Activated gamma-delta T cell treated with anti-CD3 and anti-CD28 coated beads, Interleukin-2, amount 50 U/mL, for 16 hours (primary cell): ENCODE measurements at places on chromosomes 7 and 10.

DNA sequence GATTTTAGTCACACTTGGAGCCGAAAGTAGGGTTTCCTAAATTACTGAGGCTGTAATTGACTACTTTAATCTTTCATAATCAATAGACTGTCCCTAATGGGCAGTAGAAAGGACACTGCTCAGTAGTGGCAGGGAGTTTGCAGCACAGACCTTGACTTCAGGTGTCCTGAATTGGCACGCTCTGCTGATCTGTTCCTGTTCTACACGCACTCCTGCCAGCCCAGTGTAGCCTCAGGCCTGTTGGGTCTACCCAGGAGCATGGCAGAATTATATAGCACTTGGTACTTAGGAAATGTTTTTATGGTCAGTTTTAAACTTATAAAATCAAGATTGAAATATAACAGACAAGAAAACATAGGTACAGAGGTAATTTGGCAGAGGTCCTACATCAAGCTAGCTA lies 9.0 kb downstream of the EIF4H start:
- DNase-seq, result no peak

DNA sequence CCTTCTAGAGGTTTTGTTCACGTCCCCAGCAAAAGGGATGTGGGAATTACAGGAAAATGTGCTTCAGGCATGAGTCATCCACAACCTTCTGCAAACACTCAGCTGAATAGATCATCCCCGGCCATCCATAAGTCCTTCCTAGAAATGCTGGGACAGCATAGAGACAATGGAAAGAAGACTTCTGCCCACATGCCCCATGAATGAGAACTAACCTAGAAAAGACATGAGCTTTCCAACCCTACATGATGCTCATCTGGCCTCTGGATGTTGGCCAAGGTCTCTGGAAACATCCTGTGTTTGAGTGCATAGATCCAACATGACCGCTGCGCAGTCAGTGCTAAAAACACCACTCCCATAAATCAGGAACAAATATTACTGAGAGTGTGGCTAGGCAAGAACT lies 277.5 kb downstream of the PLXNA4 start:
- DNase-seq, result no peak

GRCh38 chr7:13988731-13989125 lies 738 bp downstream of the ETV1 start:
- no peak for DNase-seq

DNA sequence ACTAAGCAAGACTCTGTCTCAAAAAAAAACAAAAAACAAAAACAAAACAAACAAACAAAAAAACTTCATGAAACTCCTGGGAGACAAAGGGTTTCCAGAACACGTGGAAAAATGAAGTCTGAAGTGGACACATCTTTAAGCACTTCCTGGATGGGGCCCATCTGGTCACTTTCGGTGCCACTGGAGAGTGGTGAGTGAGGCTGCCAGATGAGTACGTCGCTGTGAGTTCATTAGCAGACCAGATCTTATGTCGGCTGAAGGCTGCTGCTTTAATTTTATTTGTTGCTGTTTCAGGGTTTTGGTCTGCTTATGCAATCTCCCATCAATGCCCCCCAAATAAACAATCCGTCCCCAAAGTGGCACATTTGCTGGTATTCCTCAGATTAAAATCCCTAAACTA lies 64.4 kb downstream of the NPTX2 start:
- no peak for DNase-seq

DNA sequence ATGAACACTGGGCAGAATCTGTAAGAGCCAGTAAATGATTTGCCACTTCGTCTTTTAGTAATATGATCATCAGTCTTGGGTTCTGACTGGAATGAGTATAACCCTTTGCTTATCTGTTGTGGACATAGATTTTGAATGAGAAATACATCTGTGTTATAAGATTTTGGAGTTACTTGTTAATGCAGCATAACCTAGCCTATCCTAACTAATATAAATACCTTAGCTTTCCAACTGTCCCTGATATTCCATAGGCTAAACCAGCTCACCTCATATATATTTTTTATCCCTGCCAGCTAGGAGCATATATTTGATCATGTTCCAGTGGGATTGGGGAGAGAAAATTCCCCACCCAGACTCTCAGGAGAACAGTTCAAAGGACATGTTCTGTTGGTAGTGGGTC lies 15.1 kb downstream of the LRMDA start:
- DNase-seq, result no peak

DNA sequence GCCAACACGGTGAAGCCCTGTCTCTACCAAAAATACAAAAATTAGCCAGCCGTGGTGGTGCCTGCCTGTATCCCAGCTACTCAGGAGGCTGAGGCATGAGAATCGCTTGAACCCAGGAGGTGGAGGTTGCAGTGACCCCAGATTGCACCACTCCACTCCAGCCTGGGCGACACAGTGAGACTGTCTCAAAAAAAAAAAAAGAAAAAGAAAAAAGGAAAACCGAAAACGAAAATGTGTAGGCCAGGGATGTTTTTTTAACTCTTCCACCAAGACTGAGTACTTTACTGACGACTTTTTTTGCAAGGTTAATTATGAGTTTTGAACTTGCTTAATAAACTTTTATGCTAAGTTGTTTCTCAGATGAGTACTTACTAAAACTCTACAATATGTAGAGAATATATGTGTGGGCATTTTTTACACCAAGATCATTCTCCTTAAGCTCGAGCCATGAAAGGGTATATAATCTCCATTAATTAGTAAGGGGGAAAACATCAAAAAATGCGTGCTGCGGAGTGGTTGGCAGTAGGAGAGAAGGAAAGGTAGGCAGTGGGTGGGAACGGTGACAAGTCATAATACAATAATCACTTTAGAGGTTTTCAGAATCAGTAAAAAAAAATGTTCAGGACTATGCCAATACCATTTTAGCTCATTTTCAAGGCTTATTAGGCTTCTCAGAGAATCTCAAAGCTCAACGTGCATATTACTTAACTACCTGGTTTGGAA lies 8.6 kb upstream of the ADRB1 start:
- no peak for DNase-seq

DNA sequence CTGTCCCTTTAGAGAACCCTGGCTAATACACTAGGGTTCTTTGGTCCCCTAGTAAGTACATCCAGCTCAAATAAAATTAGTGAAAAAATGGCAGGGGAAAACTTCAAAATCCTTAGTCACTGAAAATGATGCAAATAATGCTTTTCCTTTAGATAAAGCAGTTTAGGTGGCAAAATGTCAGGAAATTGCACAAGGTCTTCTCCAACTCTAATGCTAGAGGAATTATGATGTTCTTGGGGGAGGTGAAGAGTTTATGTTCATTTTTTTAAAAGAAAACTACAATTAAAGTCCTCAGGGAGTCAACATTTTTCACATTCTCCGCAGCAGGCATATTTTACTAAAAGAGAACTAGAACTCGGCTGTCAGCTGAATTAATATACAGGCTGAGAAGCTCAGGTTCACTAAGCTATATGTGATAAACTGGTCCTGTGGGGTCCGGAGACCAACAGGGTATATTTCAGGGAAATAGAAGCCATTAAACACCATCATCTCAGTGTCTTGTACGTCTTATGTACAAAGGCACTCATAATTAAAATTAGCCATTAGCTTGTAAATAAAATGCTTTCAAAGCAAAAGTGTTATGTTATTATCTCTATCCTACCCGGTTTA lies 1164.7 kb upstream of the AUTS2 start:
- DNase-seq, result no peak

DNA sequence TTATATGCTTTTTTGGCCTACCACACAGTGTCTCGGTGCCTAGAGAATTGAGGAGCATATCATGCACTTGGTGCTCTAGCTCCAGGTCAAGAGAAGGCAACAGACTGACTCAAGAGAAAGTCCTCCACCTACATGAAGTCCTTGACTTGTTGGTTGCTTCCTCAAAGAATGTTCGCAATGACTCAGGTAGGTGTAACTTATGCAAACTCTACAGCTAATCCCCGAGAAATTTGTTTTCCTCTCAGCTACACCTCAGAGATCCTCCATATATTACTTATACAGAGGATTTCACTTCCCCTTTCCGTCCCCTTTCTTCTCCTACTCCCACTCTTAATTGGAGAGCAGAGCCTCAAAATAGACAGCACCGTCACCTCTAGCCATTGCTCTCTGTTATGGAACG lies 1013.1 kb downstream of the KCNMA1 start:
- DNase-seq, result no peak

- no peak for DNase-seq
Observed at GRCh38 chr7:37462138-37462537, 13.5 kb upstream of the ELMO1 start.

DNA sequence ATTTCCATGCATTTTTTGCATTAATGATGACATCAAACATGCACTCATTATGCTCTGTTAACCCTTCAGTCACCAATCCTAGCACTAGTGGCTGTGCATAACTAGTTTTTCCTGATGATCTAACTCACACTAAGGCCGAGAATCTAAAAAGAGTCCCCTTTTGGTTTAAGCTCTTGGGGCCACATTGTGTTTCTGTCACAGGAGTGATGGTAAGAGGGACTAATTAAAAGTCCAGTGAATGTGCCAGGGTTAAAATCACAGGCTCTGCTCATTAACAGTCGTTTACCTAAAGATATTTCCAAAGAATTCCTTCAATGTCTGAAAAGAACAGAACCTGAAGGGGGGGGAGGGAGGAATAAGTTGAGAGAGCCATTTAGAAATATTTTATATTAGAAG lies 359.0 kb upstream of the ANKRD30A start:
- DNase-seq, result no peak

- no peak for DNase-seq
Observed at GRCh38 chr10:46552526-46553237, 3.8 kb downstream of the GPRIN2 start.

DNA sequence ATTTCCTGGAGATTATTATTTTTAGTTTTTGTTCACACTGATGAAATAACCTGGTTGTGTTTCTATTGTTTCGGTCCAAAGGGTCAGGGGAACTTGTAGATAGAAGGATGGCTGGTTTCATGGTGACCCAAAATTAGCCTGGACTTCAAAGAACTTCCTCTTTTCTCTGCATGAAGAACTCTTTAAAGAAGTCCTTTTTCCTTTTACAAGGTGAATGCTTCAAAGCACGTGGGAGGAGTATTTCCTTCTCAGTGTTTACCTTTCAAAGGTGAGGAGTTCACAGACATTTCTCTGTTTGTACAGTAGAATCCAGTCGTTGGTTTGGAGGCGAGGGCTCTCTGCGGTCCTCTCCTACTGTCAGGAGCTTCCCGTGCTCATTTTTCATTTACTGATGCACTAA lies 561.7 kb downstream of the GATA3 start:
- DNase-seq, result no peak

DNA sequence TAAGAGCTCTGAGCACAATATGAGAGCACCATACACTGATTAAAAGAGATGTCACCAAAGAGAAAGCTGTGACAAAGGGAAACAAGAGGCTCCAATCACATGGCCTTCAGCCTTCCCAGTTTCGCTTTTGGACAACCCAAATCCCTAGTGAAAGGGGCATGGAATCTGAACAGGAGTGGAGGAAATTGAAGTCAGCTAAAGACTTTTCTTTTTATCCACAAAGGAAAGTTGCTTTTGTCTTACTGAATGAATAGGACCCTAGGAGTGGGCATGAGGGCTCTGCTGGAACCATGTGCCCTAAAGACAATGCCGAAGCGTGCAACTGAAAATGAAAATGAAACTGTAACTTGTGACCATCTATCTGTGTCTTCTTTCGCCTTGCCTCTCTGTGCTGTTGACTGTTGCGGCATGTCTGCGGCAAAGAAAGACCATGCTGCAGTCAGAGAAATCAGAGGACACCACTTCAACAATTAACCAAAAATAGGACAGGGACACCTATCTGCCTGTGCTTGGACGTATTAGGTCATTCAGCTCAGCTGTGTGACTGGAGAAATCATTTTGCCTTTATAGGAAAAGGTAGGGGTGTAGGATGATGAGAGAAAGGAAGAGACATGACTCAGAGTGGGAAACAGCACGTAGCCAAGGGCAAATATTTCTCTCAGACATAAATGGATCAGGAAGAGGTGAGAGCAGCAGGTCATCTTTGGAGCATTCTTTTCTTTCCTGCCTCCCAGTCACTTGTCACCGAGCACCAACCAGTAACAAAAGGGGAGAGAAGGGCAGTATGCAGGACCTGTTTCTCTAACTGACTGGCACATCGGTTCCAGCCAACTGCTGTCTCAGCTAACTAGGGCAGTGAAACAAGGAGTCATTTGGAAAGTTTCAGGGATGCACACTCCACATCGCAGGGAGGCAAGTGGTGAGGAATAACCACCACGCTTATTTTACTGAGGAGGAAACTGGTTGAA lies 12.3 kb downstream of the CAV2 start:
- no peak for DNase-seq

GRCh38 chr7:49775065-49775948 lies 1.9 kb downstream of the VWC2 start:
- no peak for DNase-seq

GRCh38 chr7:26508917-26509316 lies 217.3 kb downstream of the SNX10 start:
- no peak for DNase-seq

DNA sequence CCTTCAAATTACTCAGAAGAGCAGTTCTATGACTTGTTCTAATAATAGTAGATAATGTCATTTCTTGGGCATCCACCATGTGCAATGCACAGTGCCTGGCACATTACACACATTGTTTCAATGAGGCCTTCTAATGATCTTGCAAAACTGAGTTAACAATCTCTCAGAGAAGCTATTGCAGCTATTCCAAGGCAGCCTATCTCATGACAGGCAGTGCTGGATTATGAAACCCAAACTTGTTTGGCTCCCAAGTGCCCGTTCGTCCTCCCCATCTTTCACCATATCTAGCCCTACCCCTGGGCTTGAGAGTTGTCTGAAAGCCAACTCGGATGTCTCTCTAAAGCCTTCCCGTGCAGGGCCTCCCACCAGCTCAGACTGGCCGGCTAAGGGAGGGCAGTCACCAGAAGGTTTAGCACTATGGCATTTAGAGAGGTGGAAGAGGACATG lies 405.1 kb downstream of the PLXNA4 start:
- DNase-seq, result no peak

- DNase-seq, result no peak
Observed at GRCh38 chr7:29292886-29293658, 98.5 kb downstream of the CHN2 start.

DNA sequence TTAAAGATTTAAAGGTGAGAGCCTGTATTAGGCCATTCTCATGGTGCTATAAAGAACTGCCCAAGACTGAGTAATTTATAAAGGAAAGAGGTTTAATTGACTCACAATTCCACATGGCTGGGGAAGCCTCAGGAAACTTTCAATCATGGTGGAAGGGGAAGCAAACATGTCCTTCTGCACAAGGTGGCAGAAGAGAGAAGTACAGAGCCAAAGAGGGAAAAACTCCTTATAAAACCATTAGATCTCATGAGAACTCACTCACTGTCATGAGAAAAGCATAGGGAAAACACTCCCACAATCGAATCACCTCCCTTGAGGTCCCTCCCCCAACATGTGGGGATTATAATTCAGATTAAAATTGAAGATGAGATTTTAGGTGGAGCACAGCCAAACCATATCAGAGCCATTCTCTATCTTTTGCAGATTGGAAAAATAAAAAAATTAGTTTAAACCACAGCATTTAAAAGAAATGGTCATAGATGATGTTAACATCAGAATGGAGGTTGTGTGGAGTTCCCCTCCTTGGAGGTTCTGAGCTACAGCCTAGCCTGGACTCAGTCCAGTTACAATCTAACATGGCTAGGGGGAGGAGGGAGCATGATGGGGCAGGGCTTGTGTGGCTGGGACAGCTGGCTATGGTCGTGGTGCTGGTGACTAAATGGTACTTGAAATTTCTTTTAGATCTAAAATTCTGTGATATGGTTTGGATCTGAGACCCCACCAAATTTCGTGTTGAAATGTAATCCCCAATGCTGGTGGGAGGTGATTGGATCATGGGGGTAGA lies 33.1 kb downstream of the GSTO2 start:
- no peak for DNase-seq
